GM04503 (cell line): ENCODE measurements at places on chromosomes 2 and 18.

DNA sequence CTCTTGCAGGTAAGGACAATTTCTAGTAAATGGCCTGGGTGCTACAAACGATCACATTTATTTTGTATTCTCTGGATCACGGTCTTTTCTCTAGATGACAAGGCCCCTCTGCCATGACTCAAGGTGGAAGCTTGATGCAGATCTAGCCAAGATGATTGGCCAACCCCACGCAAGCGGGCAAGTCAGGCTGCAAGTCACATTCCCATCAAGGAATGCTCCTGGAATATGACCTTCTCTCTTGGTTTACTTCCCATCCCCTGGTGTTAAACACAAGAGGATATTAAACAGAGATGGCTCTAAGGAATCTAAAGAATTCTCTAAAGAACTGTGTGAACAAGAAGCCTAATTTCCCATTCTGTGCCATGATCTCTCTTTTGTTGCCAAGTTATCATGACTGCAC lies 97.3 kb upstream of the SERPINE2 start:
- peak; percentile 66 for DNase-seq

DNA sequence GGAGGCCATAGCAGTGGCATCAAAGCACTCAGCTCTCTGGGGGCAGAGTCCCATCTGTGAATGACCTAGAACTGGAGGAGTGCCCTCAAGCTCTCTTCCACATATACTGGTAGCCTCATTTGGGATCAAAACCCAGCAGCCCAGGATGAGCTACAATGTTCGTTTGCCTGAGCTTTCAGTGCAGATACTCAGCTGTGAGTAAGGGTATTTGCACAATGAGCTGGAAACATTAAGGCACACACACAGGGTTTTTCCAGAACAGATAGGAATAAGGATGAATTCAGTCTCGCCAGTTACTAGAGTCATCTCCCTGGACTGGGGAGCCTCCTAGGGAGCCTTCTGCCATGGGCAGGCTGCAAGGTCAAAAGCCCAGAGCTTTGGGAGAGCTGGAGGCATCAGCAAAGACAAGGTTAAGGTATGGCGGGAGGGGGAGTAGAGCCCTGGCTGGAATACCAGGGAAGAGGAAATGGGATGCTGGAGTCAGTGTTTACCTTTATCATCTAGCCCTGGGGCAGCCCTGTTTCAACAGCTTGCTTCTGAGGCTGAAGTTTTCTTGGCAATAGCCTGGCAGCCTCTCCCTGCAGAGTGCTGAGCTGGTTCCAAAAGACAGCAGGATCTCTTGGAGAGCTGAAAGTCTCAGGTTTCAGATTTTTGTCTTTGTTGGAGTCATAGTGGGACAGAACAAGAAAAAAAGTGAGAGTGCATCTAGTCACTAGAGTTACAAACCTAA lies 187.7 kb downstream of the LOXHD1 start:
- DNase-seq: no peak

DNA sequence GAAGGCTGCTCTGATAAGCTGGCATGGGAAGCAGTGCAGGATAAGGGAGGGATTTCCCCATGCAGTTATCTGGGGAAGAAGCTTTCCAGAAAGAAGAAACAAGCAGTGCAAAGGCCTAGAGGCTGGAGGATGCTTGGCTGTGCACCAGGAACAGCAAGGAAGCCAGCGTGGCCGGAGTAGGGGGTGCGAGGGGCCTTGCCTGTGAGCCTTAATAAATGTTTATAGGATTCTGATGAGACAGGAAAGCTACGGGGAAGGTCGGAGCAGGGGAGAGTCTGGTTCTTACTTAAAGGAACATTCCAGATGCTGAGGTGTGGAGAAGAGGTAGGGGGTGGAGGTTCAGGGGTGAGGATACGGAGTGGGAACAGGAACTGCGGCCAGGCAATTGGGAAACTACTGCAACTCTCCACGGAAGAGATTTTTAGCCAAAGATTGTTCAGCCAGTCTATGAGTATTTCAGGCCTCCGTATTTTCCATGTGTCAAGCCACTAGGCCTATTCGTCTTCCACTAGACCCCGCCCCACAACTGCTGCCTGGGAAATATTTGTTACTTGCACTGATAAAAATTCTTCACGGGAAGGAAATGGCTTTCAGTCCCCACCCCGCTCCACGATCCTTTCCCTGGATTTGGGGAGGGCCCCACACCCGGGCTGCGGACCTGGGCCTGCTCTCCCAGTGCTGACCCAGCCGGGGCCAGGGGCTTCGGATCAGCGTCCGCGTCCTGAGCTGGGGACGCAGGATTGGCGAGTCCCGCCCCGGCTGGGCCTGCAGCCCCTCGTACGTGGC lies 516 bp downstream of the EIF2AK2 start:
- DNase-seq: peak; percentile 19

GRCh38 chr18:31586616-31587015 lies 5.1 kb upstream of the TTR start:
- no peak for DNase-seq

- DNase-seq: peak; percentile 66
Observed at GRCh38 chr2:11738589-11739436, 7.6 kb upstream of the LPIN1 start.

DNA sequence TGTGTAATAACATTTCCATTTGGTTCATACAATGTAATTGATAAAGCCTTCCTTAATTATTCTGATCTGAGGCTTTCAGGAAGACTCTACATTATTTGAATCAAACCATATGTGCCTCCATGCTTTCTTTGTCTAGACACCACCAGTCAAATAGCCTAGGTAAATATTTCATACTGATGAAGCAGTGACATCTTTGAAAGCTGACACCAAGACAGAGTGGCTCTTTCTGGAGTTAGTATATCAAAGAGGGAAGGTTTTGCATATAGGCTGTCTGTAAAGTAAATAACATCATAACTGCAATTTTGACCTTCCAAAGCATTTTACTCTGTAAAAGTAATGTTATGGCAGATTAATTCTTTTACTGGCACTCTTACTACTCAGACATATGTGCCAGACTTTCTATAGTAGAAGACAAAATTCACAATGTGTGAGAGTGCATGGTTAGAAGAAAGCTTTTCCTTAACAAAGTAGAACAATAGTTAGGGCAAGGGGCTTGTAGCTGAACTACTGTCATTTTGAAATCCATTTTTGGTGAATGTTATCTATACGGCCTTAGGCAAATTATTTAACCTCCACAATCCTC lies 177.3 kb downstream of the ERBB4 start:
- DNase-seq: no peak

DNA sequence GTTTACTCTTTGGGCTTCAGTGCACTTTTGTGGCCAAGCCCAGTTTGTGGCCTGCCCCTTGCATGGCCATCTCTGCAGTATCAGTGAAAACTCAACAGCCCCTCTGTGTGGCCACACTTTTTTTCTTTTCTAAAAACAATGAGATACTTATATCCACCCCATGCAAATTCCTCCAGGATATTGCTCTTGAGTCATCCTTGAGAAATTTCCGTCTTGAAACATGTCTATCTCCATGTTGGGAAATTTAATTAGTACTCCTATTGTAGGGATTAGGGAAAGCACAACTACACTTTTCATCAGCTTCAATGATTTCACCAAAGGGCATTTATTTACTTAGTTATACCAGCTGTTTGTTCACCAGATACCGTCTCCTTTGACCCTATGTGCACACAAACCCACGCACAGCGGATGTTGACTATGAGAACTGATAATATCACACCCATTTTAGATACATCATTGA lies 993.1 kb downstream of the TSN start:
- DNase-seq: peak; percentile 38
